Activated CD4-positive, alpha-beta T cell treated with anti-CD3 and anti-CD28 coated beads, Interleukin-2, amount 50 U/mL, for 4 hours (primary cell): ENCODE measurements at places on chromosomes 16 and 17.
A peak's percentile ranks its signal among the peaks of the same experiment; 100 is the strongest.

DNA sequence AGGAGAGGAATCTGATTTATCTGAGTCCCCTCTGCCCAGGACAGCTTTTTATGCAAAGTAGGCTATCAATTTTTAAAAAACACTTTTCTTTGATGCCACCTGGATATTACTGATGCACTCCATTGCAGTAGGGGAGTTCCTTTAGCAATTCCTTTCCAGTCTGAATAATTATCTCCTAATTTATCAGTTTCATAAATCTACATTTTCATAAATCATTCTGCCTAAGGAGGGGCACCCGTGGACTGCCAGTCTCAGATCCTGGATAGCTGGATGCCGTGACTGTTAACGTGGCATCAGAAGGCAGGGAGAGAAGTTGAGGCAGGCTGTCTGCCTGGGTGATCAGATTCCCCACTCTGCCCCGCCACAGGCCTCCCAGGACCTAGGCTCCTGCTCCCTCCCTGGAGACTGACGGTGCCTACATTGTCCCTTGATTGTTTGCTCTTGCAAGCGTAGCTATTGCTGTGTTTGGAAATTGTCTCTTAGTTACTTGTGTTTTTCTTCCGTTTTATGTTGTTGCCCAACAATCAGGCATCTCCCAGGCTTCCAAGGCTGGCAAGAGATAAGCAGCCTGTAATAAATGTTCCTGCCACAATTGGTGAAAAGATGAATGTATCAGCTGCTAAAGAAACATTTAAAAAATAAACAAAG lies 75.2 kb downstream of the KATNIP start:
- no peak for DNase-seq

- DNase-seq, result no peak
Observed at GRCh38 chr17:72687886-72688285, 404.6 kb downstream of the SLC39A11 start.

GRCh38 chr17:81821147-81821546 lies 11.9 kb downstream of the MCRIP1 start:
- DNase-seq, result no peak

DNA sequence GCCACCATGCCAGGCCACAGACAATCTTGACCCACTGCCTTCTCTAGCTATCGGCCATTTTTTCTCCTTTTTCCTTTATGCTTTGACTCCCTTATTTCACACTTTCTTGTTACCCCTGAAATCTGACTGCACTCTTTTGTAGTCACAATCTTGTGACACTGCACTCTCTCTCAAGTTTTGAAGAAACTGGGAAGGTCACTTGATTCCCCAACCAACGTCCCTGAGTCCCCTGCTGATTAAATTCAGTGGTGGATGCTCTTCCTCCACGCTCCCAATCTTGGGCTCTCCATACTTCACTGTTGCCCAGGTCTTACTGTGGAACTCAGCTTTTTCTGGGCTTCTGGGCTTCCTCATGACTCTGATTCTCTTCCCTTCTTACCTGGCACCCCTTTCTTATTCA lies 33.9 kb downstream of the PECAM1 start:
- DNase-seq, result no peak

DNA sequence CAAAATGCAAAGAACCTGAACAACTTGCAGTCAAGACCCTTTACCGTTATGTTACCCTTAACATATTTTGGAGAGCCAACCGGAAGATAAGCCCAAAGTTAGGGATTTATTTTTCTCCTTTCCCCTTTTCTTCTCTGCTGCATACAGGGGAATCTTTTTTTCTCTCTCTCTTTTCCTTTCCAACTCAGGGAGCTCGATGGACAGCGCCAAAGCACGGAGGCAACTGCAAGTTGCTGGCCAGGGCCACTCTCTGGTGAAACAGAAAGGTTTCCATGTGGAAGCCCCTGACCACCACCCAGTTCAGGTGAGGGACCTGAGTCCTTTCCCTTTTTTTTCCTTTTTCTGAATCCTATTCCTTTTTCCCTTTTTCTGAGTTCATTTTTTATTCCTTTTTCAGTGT lies 98.8 kb upstream of the COX10 start:
- no peak for DNase-seq

- no peak for DNase-seq
Observed at GRCh38 chr17:45226576-45226975, 4.9 kb downstream of the FMNL1 start.

- DNase-seq, result peak; percentile 33
Observed at GRCh38 chr17:28335959-28336871, 654 bp downstream of the TNFAIP1 start.

- DNase-seq, result no peak
Observed at GRCh38 chr16:1432388-1433262, 1.7 kb downstream of the PERCC1 start.

DNA sequence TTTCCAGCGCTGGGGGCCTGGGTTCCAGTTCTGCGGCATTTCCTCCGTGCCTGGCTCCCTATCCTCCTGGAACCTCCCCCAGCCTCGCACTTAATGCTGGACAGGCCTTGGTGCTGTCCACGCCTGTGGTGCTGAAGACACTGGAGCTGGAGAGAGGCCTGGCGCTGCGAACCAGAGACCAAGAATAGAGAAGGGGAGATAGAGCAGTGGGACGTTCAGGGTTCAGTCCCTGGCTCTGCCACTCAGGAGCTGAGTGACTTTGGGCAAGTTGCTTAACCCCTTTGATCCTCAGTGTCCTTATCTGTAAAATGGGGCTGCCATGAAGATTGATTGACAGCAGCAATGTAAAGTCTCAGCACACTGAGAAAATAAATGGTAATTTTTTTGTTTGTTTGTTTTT lies 11.9 kb downstream of the SBK1 start:
- DNase-seq, result no peak

GRCh38 chr16:68082629-68083238 lies 2.4 kb upstream of the NFATC3 start:
- no peak for DNase-seq

- DNase-seq, result no peak
Observed at GRCh38 chr17:49779739-49780231, 8.7 kb upstream of the KAT7 start.

- DNase-seq, result no peak
Observed at GRCh38 chr17:81517009-81517338, 4.4 kb upstream of the ACTG1 start.

GRCh38 chr16:57600048-57600835 lies 28.2 kb upstream of the ADGRG1 start:
- DNase-seq, result no peak

DNA sequence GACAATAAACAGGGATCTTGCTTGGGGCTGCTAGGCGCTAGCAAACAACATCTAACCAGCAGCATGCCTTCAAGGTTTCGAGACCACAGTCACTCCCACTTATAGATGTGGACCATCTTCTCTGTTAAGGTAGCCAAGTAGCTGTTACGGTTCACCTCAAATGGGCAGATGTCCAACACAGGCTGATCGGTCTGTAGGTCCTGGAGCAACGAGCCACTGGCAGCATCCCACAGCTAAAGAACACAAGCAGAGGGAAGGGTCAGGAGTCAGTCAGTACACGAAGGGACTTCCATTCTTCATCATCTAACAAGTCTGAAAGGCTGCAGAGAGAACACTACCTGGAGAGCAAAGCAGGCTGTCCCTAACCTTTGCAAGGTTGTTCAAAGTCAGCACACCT lies 16.9 kb upstream of the GLG1 start:
- no peak for DNase-seq

DNA sequence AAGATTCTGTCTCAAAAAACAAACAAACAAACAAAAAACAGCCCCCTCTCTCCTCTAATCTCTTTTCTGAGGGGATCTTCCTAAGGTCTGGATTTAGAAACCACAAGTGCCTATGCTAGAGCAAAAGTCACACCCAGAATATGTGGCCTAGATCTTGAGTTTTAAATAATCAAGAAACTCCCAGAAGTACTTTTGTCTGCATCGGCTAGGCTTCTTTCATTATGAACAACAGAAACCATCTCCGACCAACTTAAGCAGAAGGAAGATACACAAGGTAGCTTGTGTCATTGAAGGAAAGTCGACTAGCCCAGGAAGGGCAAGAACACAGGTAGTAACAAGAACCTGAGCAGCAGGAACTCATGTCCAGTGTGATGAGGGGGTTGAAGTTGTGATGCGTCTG lies 73.9 kb upstream of the KIFC3 start:
- no peak for DNase-seq

DNA sequence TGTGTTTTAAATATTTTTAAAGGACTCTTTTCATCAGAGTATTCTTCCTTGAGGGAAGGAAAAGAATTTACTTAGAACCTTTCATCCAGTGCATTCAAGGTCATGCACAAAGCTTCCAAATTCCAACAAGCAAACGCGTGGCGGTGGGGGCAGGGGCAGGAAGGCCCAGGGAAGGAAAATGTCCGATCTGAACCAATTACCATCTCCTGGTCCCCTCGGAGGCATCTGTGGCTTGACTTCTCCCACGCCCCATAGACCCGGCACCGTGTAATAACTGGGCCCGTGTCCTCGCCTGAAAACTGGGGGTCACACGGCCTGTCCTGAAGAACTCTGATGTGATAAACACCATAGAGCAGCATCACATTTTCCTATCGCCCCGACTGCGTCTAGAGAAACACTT lies 18.3 kb downstream of the MEAK7 start:
- no peak for DNase-seq

GRCh38 chr16:22194707-22195444 lies 11.2 kb upstream of the EEF2K start:
- no peak for DNase-seq

GRCh38 chr16:51019617-51020016 lies 131.5 kb downstream of the SALL1 start:
- no peak for DNase-seq

GRCh38 chr16:84048871-84049270 lies 6.3 kb upstream of the SLC38A8 start:
- DNase-seq, result no peak

DNA sequence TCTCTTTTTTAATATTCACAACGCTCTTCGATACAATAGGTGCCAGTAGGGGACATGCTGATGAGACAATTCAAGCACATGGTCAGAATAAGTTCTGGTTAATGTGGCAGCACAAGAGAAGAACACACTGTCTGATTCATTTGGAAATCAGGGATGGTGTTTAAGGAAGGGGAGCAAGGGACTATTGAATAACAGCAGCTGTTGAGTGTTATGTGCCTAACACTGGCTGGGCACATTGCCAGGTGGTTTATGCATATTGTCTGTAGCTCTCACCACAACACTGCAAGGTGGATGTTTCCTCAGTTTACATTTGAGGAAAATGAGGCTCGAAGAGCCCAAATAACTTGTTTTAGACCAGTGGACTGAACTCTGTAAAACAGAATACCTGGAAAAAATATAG lies 44.2 kb downstream of the LYRM9 start:
- no peak for DNase-seq

- no peak for DNase-seq
Observed at GRCh38 chr17:17084941-17085340, 42.7 kb downstream of the MPRIP start.

DNA sequence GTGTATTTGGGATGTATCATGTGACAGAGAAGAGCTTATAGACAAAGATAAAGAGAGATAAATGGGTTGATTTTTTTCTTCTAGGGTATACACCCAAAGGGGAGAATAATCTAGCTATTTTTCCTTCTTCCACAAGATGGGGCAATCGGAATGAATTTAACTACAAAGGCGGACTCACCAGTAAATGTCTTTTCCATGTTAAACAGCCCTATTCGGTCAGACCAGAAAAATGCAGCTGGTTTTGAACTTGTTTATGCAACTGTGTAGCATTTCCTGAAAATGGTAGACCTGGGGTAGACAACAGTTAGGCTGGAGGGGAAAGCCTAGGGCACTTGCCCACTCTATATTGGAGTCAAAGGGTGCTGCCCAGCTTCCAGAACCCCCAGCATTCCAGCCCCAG lies 477.1 kb downstream of the TOX3 start:
- no peak for DNase-seq

GRCh38 chr16:70576431-70577255 lies 53.0 kb downstream of the SF3B3 start:
- DNase-seq, result no peak

GRCh38 chr16:72743011-72743761 lies 304.7 kb downstream of the ZFHX3 start:
- DNase-seq, result no peak

- DNase-seq, result no peak
Observed at GRCh38 chr16:55045329-55045728, 114.7 kb downstream of the IRX5 start.

DNA sequence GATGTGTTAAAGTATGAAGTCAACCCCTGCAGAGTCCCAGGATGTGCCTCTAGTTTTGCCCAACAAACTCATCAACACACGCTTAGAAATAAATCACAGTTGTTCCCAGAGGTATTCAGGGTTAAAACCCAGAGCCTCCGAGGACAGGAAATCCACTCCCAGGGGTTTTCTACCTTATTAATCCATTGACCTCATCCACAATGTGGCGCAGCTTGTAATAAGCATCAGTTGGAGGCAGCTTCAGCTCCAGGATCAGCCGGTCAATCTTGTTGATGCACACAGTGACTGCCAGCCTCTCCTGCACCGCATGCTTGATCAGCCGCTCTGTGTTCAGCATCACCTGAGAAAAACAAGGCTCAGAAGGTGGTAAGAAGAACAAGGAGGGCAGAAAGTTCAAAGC lies 23.5 kb downstream of the EFTUD2 start:
- DNase-seq, result no peak

DNA sequence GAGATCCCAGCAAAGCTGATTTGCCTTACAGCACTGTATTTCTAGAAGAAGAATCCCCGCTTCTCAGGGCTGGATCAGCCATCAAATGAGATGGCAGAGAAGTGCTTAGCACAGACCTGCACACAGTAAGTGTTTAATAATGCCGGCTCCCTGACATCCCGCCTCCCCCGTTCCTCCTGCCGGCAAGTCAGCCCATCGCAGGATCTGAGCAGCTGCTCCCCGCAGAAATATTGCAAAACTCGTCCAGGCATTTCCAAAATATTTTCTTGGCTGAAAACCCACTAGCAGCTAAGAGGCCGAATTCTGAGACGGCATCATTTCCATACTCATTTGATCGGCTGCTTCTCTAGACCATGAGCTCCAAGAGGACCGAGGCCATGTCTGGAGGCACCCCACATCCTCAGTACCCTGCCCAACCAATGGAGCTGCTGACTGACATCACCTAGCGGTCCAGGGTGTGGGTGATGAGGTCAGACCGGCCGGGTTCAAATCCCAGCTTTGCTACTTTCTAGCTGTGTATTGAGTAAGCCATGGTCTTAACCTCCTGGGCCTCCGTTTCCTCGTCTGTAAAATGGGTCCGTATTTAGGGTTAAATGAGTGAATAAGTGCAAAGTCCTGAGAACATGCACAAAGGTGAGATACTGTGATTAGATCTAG lies 251.5 kb downstream of the KATNIP start:
- DNase-seq, result no peak
